Right lobe of liver (tissue), 6 donors: ENCODE measurements at places on chromosomes 3 and 15. TPM values are rescaled to one million over a fixed set of nuclear protein-coding genes. Genes with fewer than 3 reads are reported as not detected.

GRCh38 chr3:75012791-75013331 is 398.4 kb upstream of the CNTN3 start:
- no peaks in the 10 kb centered on the region for H3K4me1 ChIP-seq
- H3K4me3 ChIP-seq: no peak overlapping the region
- no peak overlapping the region for H3K27ac ChIP-seq
- H3K27me3 ChIP-seq: no peaks in the 10 kb centered on the region
- DNase-seq: no peak
- no peaks in the 10 kb centered on the region for H3K36me3 ChIP-seq

- no peak for DNase-seq
- H3K27me3 ChIP-seq: no peaks in the 10 kb centered on the region
- no peaks in the 10 kb centered on the region for H3K4me1 ChIP-seq
- no peak overlapping the region for H3K4me3 ChIP-seq
Observed at GRCh38 chr15:25362545-25362944, 76.3 kb downstream of the UBE3A start.

- H3K27me3 ChIP-seq: no peaks in the 10 kb centered on the region
- no peak overlapping the region for H3K27ac ChIP-seq
- no peak overlapping the region for H3K4me3 ChIP-seq
- peaks cover 4% of the 10 kb centered on the region for H3K4me1 ChIP-seq
Observed at GRCh38 chr3:48505146-48505545, 1.2 kb upstream of the SHISA5 start.

- no peaks in the 10 kb centered on the region for H3K4me1 ChIP-seq
- peaks cover 10% of the 10 kb centered on the region for H3K36me3 ChIP-seq
- peak within 1 kb of the TSS; percentile 98 for H3K27ac ChIP-seq
- peak within 1 kb of the TSS; percentile 63 for H3K4me3 ChIP-seq
- DNase-seq: peak; percentile 83
- no peaks in the 10 kb centered on the region for H3K27me3 ChIP-seq
Observed at GRCh38 chr15:92899948-92900730, at the start of gene CHD2. Gene CHD2 (plus strand): TSS chr15:92900324. CDS start chr15:92901238, 914 bp downstream.

- no peak for DNase-seq
- no peaks in the 10 kb centered on the region for H3K4me1 ChIP-seq
- no peaks in the 10 kb centered on the region for H3K27me3 ChIP-seq
Observed at GRCh38 chr3:193896419-193896818, 239.5 kb upstream of the HES1 start.

- no peaks in the 10 kb centered on the region for H3K27me3 ChIP-seq
- no peak overlapping the region for H3K27ac ChIP-seq
- H3K36me3 ChIP-seq: no peaks in the 10 kb centered on the region
- DNase-seq: no peak
- H3K4me1 ChIP-seq: no peaks in the 10 kb centered on the region
- no peak overlapping the region for H3K4me3 ChIP-seq
Observed at GRCh38 chr15:44532689-44533088, 4.3 kb upstream of the EIF3J start.

DNA sequence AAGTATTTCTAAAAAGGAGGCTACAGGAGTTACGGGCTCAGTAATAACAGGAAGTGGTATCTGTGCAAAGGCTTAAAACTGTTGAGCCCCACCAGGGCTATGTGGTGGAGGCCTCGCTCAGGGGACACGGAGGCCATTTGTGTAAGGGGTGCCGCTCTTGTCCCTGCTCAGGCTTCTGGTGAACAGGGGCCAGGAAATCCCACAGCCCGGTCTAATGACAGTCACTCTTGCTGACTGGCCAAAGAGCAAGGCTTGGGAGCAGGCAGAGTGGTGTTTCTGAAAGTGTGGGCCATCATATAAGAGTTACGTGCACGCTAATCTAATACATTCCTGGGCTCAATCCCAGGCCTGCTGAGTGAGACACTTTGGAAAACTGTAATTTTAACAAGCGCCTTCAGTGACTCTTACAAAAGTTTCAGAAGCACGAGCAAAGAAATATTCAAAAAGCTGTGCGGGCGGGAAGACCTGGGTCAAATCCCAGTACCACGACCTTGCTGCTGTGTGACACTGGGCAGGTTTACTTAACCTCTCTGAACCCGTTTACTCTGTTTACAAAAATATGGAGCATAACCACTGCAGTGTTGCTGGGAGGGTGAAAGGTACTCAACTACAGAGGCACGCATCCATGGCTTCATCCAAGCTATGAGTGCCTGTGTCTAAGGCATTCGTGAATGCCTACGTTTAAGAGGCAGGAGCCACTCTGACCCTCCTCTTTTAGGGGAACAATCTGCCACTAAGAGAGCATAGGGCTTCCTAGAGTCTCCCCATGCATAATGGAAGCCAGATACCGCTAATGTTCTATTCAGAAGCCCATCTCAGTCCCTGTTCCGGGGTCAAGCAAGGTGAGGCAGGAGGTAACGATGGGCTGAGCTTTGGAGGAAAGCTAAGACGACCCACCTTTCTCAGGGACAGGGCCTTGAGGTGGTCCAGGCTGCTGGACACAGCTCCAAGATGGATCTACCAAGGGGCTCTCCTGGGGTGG is 2.0 kb downstream of the ATP10A start:
- no peaks in the 10 kb centered on the region for H3K4me1 ChIP-seq
- no peaks in the 10 kb centered on the region for H3K36me3 ChIP-seq
- no peak overlapping the region for H3K4me3 ChIP-seq
- DNase-seq: no peak
- no peaks in the 10 kb centered on the region for H3K27me3 ChIP-seq

- H3K36me3 ChIP-seq: no peaks in the 10 kb centered on the region
- no peak overlapping the region for H3K4me3 ChIP-seq
- no peak overlapping the region for H3K27ac ChIP-seq
- no peaks in the 10 kb centered on the region for H3K4me1 ChIP-seq
- DNase-seq: no peak
- no peaks in the 10 kb centered on the region for H3K27me3 ChIP-seq
Observed at GRCh38 chr3:148202386-148202785, 495.3 kb upstream of the AGTR1 start.

GRCh38 chr3:183094711-183095110 is 4.6 kb downstream of the MCCC1 start:
- peaks cover 24% of the 10 kb centered on the region for H3K36me3 ChIP-seq
- no peak overlapping the region for H3K27ac ChIP-seq
- no peak overlapping the region for H3K4me3 ChIP-seq
- H3K27me3 ChIP-seq: no peaks in the 10 kb centered on the region
- DNase-seq: no peak
- peaks cover 3% of the 10 kb centered on the region for H3K4me1 ChIP-seq

- H3K27ac ChIP-seq: no peak overlapping the region
- no peak for DNase-seq
- no peak overlapping the region for H3K4me3 ChIP-seq
- no peaks in the 10 kb centered on the region for H3K27me3 ChIP-seq
- no peaks in the 10 kb centered on the region for H3K36me3 ChIP-seq
Observed at GRCh38 chr15:34654625-34655024, 71.2 kb upstream of the GOLGA8B start.

DNA sequence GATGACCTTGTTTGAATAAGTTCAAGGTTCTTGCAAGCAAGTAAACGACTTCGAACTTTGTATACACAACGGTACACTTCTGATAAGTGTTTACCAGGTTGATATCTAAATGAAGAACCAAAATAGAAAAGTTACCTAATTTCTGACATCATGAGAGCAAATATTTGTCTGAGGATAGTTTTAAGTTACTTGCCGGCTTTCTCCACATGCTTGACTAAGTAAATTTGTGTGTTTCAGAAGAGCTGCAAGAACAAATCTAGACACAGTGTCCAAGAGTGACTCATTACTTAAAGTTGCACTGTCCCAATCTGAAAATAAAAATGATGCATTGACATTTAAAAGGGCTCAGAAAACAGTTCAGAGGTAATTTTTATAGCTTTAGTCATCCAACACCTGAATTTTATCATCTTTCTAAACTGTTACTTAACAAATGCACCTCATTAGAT is 115.1 kb downstream of the HERC1 start:
- H3K4me1 ChIP-seq: no peaks in the 10 kb centered on the region
- H3K27me3 ChIP-seq: no peaks in the 10 kb centered on the region
- H3K4me3 ChIP-seq: no peak overlapping the region
- no peak overlapping the region for H3K27ac ChIP-seq
- peaks cover 26% of the 10 kb centered on the region for H3K36me3 ChIP-seq

DNA sequence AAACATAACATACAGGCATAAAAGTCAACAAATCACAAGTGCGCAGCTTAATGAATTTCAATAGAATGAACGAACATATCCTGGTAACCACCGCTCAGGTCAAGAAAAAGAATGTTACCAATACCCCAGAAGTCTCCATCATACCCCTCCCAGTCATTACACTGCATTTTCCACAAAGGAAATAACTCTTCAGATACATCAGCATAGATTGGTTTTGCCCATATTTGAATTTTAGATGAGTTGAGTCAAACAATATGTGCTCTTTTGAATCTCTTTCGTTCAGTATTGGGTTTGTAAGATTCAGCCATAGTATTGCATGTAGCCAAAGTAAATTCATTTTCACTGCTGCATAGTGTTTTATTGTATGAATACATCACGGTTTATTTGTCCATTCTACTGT is 6.2 kb upstream of the RAB6B start:
- no peaks in the 10 kb centered on the region for H3K27me3 ChIP-seq
- H3K36me3 ChIP-seq: no peaks in the 10 kb centered on the region
- no peaks in the 10 kb centered on the region for H3K4me1 ChIP-seq
- no peak for DNase-seq

DNA sequence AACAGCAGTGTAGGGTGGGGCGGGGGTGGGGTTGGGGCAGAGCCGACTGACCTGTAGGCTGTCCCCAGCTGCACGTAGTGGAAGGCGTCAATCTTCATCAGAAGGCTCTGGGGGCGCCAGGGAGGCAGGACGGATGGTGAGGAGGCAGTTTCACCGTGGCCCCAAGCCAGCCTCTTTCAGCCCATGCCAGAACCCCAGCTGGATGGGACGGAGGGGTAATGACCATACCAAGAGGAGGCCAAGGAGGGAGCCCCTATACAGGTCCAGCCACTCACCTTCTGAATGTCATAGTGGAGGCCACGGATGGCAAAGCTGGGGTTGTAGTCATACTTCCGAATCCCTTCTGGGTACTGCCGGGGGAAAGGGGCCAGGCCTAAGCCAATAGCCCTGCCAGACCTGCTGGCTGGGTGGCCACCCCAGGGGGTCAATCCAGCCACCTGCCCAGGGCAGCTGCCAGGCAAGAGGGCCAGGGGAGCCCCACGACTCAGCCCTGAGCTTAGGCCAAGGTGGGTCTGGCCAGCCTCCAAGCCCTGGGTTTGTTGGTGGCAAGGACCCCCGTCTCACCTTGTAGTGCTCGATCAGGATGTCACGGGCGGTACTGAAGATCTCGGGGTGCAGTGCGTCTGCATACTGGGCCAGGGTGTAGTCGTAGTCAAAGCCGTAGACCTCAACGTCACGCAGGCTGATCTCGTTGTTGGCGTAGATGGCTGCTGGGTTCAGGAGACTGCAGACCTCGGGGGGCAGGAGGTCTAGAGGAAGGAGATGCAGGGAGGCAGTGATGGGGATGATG is 4.9 kb downstream of the NT5DC2 start:
- peak; percentile 16 for DNase-seq
- no peaks in the 10 kb centered on the region for H3K27me3 ChIP-seq

DNA sequence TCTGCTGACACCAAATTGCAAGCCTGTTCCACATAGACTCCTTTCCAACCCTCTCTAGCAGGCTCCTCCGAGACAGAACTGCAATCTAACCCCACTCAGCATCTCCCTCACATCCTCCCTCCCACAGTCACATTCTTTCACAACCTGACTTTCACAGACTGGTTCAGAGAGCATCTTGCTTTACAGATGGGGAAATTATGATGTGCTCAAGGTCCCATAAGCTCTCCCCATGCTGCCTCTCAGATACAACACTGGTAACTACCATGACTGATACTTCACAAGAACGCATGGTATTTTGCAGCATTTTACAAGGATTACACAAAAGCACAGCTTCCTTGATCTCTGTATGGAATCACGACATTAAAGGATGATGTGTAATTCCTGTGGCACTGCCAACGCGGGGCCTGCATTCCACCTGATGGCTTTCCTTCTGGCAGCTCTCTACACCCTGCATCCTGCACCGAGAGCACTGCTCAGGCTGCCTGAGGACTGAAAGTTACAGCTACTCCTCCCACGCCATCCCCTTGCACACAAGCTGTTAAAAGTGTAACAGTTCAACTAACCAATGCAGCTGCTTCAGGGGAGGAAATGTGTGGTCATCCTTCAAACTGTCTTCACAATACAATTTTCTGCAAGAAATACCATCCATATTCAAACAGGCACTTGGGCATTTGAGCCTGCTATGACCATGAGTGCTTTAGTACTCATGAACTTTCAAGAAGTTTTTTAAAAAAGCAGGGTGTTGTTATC is 27.6 kb downstream of the TBC1D2B start:
- no peak overlapping the region for H3K4me3 ChIP-seq
- peaks cover 5% of the 10 kb centered on the region for H3K4me1 ChIP-seq
- no peak for DNase-seq
- peaks cover under 1% of the 10 kb centered on the region for H3K36me3 ChIP-seq

DNA sequence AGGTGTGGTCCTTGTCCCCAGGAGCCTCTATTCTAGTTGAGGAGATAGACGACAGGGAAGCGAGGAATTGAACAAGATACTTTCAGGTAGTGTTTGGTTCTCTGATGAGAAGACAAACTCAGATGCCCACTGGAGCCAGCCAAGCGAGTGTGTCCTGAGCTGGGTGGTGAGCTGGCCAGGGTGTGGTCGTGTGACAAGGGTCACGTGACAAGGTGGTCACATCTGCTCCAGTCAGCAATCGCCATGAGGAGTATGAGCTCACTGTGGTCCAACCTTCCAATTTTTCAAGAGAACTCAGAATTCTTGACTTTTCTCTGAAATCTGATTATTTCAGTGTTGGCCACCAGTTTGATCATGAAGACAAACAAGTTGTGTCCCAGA is 39.5 kb downstream of the SLC6A6 start:
- no peak overlapping the region for H3K27ac ChIP-seq
- H3K4me1 ChIP-seq: no peaks in the 10 kb centered on the region
- no peaks in the 10 kb centered on the region for H3K27me3 ChIP-seq

The PP2D1 gene
- total RNA-seq: not detected

The SCG5 gene
- total RNA-seq: 4.7 TPM

The LMOD3 gene
- not detected for total RNA-seq

The EBLN2 gene
- 1.5 TPM for total RNA-seq

The KBTBD13 gene
- total RNA-seq: not detected

The C3orf70 gene
- total RNA-seq: 0.06 TPM

The CLDN11 gene
- 5.0 TPM for total RNA-seq

The TMEM40 gene
- 0.35 TPM for total RNA-seq

The C3orf62 gene
- total RNA-seq: 1.6 TPM

The CDV3 gene
- total RNA-seq: 82.7 TPM

The DAZL gene
- total RNA-seq: not detected

The ZIC4 gene
- 0.12 TPM for total RNA-seq

The CHRNA7 gene
- total RNA-seq: not detected

The NEIL1 gene
- 32.7 TPM for total RNA-seq
